ENCODE measurements at places on chromosomes 2 and 18.

DNA sequence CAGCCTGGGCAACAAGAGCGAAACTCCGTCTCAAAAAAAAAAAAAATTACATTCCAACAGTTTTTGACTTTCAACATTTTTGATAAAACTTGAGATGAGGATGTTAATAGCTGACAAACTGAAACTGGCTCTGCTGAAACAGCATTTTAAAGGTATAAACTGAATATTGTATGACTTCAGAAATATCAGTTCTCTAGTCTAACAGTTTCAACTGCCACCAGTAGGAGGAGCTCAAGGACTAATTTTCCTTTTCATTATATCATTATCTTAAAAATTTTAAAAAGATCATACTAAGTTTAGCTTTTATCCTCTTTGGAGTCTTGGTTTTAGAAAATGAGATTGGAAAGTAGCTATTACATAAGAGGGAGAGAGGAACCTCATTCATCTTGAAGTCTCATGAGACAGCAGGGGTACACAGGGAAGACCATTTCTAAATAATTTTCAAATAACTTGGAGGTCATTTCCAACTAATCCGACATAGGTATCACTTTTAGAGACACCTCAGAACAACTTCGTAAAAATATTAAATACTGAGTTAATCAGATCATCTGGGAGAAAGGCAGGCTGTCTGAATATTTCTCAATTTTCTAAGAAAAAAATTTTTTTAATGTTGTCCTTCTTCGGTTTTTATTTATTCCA is 37.6 kb upstream of the MCM6 start:
- no peak for DNase-seq

- DNase-seq, result no peak
Measured at GRCh38 chr2:214484701-214485100, 73.8 kb downstream of the VWC2L start.

- peak; percentile 11 for DNase-seq
Measured at GRCh38 chr2:109348671-109349502, 219.9 kb downstream of the SH3RF3 start.

DNA sequence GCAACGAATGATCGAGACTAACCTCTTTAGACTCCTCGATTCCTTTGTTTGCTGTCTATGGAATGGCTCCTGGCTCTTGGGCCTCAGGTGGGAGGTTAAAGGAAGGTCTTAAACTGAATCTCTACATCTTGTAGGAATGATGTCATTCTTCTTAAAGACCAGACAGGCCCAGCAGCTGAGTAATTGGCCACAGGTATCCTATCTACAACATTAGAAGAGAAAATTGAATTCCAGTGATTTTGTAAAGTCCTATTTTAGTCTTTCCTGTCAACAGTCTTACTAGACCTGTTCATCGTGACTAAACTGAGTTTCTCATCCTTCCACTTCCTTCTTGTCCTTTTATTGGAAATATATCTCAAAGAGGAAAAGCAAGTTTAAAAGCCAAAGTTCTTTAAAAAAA is 274.8 kb downstream of the ALPK2 start:
- DNase-seq, result no peak

DNA sequence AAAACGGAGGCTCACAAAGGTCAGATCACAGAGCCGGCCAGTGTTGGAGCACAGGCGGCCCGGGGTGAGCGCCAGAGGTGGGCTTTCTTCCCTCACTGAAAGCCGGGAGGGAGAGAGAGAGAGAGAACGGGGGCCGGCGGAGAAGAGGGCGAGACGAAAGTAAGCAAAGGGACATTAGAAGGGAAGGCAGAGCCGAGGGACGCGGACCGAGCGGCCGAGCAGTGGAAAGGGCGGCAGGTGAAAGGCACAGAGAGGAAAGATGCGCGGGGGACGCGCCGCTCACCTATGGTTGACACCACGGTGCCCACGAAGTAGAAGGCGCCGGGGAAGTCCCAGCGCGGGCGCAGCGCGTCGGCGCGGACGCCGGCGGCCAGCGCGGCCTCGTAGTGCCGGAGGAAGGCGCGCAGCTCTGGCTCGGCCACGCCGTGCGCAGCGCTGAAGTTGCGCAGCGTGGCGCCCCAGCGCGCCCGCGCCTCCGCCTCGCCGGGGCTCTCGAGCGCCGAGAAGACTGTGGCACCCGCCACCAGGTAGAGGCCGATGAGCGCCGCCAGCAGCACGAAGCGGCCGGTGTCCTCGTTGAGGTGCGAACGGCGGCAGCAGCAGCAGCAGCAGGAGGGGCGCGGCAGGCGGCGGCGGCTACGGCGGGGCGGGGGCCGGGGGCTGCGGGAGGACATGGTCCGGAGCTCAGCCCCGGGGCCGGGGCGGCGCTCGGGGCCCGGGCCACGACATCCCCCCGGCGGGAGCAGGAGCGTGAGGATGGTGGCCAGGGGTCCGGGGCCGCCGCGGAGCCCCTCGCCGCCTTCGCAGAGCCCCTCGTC is 166.9 kb downstream of the MSH2 start:
- DNase-seq, result peak; percentile 42

DNA sequence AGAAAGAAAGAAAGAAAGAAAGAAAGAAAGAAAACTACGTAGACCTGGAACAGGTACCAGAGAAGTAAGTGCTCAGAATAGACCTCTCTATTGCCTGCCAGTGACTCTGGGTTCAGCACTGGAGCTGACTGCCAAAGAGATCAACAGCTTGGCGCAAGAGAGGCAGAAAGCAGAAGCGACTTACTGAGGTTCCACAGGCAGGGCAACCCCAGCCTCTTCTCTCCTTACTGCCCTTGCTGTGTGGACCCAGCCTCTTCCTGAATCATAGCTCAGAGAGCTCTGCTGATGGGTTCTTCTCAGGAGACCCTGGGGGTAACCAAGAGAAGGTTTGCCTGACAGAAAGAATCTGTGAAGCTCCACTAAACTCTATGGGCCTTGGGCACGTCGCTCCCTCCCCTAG is 7.1 kb downstream of the CAPN13 start:
- DNase-seq, result no peak

GRCh38 chr2:216279031-216279430 is 93.3 kb downstream of the MARCHF4 start:
- no peak for DNase-seq

DNA sequence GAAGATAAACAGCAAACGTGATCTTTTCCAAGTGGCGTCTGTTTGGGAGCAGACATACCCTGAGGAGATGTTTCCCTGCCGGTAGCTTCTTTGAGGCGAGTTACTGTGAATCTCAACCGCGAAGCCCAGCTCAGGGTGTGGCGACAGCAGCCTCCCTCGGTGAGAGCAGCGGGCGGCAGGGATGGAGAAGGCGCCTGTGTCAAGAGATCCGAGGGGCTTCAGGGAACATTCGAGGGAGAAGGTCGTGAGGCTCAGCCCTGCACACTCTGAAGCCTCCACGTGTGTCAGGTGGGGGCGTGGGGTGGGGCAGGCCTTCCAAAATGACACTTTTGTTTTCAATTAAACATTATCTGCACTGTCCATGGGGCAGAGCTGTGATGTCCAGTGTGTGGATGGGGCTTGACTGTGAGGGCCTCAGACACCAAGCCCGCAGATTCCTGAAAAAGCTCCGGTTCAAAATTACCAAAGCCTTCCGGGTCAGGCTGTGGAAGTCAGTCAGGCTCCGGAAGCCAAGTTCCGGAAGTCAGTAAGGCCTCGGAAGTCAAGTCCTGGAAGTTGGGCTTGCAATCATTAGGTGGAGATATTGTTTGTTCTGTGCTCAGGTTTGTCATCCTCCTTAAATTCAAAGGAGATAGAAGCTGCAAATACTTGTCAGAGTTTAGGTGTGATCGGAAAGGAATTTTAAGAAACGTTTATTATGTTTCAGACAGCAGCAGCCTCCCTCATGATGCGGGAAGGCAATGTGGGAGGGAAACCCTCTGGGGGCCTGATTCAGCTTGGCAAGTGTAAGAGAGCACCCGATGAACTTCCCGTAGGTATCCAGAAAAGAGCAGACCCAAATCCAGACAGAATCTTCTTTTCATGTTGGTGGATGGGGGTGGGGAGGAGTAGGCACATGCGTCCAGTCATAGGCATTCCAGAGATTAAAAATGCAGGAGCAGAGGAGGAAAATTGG is 20.7 kb downstream of the SMIM21 start:
- DNase-seq, result no peak

DNA sequence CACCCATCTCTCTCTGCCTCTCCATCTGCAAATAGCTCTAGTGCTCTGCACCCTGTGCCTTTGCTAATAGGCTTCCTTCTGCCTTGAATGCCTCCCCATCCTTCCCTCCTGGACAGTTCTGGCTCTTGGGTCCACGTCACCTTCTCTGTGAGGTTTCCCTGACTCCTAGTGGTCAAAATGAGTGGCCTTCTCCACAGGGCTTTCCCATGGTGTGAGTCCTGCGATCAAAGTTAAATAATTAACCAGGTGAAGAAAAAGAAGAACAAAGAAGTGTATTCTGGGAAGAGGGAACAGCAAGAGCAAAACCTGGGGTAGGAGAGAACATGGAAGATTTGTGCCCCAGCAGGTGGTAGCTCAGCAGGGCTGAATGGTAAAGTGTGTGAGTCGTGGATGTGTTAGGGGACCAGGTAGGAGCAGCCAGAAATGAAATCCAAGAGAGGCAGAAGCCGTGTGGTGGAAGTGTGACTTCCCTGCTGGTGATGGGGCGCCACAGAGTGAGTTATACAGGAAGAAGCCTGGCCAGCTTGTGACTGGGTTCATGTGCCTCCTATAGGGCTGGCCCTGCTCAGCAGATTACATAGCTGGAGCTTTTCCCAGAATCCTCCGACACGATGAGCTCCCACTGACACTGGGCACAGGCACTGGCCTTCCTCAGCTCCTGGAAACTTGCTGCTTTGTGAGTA is 93.8 kb upstream of the LDAH start:
- DNase-seq, result no peak

GRCh38 chr2:77664491-77664890 is 142.3 kb upstream of the LRRTM4 start:
- no peak for DNase-seq

GRCh38 chr2:157173740-157174184 is 83.7 kb upstream of the GALNT5 start:
- DNase-seq, result no peak

DNA sequence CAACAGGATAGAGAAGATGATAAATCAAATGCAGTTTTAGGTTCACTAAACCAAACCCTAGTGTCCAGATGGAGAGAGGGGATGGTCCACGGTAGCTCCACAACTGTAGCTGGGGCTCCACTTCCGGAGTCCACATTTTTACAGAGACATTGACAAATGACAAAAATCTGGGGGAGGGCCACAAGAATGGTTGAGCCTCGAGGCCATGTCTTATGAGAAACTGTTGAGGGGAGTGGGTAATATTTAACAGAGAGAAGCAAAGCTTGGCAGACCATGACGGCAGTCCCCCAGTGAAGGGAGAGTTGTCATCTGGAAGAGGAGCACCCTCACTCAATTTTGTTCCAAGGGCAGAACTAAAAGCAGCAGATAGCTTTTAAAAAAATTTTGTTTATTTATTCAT is 17.6 kb upstream of the EPHA4 start:
- DNase-seq, result no peak

DNA sequence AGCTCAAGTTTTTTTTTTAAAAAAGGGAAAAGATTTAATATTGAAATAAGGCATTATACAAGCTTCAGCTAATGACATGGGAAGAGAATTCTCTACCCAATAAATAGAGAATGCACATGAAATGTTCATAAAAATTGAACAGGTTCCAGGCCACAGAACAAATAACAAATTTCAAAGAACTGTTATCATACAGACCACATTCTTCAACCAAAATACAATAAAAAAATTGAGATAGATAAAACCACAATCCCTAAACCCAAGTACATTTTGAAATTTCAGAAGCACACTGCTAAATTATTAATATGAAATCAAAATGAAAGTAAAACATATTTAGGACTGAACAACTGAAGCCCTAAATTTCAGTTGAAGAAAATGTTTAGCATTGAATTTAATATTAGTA is 89.6 kb downstream of the BCL2 start:
- DNase-seq, result no peak

GRCh38 chr2:229376866-229377265 is 105.8 kb upstream of the PID1 start:
- DNase-seq, result no peak

- DNase-seq, result peak; percentile 7
Measured at GRCh38 chr18:48711651-48712486, 173.0 kb downstream of the CTIF start.

DNA sequence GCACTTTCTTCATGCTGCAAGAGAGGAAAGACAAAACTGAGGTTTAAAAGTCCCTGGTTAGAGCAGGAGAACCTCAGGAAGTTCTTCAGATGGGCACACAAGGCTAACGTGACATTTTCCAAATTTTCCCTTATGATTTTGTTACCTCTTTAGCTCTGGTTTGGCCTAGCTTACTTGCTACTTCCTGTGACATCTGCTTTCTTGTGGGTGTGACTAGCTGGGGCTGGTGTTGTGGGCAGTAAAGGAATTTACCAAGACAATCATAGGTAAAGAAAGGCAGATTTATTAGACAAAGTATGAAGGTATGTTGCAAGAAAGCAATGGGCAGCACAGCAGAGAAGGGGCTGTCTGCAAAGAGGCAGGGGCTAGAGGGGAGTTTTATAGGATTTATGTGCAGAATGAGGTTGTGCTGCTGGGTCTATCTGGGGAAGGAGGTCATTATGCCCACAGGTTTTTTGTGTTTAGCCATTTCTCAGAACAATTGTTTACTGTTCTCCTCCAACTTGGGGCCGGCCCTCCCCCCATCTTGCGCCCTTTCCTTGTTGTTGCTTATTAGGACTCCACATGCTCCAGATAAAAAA is 6.7 kb upstream of the TNP1 start:
- no peak for DNase-seq

DNA sequence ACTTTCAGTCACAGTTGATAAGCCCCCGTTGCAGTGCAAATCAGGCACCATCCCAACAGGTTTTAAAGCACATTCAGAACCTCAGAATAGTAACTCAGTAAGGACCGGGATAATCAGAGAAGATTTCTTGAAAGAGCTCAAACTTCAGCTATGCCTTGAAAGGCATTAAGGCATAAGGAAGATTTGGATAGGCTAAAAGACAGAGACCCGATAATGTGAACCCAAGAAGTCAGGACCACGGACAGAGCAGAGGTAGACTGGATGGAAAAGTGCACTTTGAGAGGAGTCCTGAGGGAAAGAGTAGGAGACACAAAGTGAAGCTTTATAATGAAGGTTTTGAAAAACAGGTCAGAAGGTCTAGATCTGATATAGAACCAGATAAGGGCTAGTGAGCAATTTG is 36.9 kb upstream of the KLF7 start:
- no peak for DNase-seq

GRCh38 chr18:77079088-77079487 is 53.5 kb downstream of the MBP start:
- no peak for DNase-seq

GRCh38 chr2:166074430-166074829 is 53.4 kb downstream of the SCN1A start:
- no peak for DNase-seq

DNA sequence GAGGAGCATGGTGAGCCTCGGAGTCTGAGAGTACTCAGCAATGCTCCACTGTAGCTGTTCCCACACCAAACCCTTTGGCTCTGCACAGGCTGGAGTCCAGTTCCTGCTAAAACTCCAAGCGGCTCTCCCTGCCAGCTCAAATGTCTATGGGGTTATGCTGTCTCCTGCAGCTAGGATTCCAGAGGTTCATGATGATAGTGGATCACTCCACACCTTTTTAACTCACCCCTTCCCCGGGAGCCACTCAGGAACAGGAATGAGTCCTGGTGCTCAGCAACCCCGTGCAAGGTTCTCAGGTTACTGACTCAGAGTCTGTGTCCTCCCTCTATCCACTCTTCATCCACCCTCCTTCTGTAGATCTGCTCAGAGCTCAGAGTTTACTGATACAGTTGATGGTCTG is 410.0 kb downstream of the CDH19 start:
- DNase-seq, result no peak
